ENCODE measurements at places on chromosomes 3 and 15.
A peak's percentile ranks its signal among the peaks of the same experiment; 100 is the strongest.

DNA sequence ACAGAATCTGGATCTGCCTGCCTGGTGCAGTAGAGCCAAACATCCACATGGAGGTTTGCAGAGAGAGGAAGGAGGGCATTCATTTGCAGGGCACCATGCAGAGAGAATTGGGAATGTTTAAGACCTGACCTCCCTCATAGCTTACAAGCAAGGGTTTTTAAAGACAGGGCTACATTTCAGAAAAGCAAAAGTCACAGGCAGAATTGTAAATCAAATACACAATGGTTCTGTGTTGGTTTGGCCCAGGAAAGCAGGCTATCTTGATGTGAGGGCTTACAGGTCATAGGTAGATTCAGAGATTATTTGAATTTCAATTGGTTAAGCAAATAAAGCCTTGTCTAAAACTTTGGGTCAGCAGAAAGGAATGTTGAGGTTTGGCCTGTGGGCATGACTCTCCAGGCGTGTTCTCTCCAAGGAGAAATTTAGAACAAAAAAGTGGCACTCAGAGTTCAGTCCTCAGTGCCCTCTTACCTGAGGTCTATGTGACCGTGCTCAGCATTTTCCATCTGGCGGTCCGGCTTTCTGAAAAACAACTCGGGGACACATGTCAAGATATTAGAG lies 91.5 kb downstream of the CD47 start:
- no peak for DNase-seq

DNA sequence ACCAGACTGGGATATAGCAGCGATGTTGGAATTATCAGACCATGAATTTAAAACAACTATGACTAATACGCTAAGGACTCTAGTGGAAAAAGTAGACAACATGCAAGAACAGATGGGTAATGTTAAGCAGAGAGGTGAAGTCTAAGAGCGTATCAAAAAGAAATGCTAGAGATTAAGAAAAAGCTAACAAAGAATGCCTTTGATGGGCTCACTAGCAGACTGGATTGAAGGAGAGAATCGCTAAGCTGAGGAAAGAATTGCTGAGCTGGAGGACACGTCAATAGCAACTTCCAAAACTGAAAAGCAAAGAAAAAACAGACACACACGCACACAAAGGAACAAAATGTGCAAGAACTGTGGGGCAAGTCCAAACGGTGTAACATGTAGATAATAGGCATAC lies 20.0 kb upstream of the CMTM6 start:
- DNase-seq: no peak

DNA sequence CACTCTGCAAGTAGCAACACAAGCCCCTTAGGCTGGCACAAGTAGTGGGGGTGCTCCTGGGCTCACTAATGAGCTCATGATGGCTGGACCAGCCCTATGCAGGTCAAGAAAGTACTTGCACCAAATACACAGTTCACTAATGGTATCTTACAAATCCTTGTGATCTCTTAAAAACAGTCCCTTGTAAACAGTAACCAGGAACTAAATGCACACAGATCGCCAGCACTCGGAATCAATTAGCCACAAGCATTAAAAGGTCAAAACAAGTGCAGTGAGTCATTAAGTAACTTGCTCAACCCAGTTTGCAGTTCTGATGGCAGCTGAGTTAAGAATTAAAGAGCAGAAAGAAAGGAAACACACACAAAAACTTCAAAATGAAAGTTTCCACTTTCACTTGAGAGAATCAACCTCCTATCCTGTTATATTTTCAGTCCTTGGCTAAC lies 43.2 kb downstream of the ARHGEF3 start:
- peak; percentile 53 for DNase-seq

DNA sequence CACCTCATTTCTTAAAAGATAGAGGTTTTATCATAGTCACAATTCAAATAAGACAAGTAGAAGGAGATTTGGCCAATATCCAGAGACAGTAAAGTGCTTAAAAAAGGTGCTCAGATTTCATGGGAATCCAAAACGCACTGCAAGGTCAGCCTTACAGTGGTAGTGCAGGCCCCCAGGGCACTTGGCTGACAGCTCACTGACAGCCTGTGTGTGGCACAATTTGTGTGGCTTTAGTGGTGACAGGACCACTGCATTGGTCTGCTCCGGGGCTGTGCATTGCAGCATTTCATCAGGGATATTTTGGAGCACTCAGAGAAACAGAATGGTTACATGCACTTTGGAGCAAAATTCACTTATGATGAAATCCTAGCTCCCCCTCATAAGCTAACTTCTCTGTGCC lies 544.3 kb downstream of the NTRK3 start:
- no peak for DNase-seq

- no peak for DNase-seq
Measured at GRCh38 chr3:167851749-167852148, 116.2 kb downstream of the SERPINI1 start.

DNA sequence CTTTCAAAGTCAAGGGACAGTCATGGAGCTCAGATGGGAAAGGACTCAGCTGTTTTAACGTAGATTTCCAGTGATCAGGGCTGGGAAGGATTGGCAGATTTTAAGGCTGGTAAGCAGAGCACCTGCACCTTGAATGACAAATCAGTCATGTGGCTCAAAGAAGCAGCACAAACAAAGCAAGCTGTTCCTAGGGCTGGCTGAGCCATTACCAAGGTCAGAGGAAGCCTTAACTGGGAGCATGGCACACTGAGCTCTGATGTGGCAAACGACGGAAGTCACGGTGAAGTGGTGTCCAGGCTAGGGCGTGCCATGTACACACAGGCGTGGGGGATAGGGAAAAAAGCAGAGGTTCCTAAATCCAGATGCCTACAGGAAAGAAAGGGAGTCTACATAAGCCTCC lies 84.6 kb upstream of the PFN2 start:
- no peak for DNase-seq

DNA sequence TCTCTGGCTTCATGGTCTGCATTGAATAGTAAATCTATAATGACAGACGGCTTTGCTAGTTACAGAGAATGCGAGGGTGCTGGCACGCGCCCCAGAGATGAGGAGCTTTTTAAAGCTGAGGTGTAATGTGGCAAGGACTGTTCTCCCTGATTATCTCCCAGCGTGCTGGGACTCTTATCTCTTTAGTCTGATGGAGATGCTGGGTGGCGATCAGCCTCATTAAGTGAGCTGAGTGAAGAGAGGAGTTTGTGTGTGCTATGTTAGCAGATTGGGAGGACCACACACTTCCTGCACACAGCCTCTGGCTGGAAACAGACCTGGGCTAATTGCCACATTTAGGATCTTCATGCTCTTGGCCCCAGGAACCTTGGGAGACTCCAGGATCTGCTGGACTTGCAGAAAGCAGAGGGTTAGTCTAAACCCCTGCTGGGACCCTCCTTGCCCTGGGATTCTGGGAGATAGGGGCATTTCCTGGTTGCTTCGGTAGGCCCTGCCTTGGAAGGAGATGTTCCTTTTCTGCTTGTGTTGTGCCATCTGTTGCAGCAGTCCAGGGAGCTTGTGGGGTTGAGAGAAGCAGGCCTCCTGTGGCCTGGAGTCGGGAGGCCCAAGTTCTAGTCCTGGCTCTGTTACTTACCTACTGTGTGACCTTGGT lies 15.0 kb downstream of the PDIA5 start:
- no peak for DNase-seq

DNA sequence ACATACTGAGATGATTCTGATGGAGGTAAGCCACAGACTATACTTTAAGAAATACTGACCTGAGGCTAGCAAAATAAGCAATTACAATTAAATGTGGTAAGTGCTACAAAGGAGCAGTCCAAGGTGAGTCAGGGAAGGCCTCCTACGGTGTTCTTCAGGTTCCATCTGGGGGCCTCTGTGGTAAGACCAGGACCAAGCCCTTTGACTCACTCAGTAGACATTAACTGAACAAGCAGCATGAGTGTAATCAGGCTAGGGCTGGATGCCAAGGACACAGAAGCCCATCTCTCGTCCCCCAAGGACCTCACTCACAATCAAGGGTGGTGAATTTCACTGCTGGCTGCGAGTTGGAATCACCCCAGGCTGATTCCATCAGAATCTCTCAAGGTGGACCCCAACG lies 37.3 kb downstream of the DZIP1L start:
- DNase-seq: no peak

DNA sequence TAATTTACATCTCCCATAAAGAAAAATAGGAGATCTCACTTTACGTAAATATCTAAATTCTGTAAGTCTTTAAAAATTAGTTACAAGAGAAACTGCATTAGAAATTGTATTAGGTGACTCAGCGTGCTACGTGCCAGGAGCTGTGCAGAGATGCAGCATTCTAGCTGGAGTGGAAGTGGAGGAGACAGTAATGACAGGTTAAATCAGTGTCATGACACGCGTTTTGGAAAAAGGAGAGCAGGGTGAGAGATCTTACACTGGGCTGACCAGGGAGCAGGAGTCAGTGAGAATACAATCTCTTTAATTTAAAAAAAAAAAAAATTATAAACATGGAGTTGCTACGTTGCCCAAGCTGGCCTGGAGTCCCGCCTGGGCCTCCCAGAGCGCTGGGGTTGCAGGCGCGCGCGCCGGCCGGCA lies 635 bp downstream of the TUBGCP5 start:
- no peak for DNase-seq

GRCh38 chr3:41369838-41370237 lies 170.5 kb downstream of the CTNNB1 start:
- no peak for DNase-seq

DNA sequence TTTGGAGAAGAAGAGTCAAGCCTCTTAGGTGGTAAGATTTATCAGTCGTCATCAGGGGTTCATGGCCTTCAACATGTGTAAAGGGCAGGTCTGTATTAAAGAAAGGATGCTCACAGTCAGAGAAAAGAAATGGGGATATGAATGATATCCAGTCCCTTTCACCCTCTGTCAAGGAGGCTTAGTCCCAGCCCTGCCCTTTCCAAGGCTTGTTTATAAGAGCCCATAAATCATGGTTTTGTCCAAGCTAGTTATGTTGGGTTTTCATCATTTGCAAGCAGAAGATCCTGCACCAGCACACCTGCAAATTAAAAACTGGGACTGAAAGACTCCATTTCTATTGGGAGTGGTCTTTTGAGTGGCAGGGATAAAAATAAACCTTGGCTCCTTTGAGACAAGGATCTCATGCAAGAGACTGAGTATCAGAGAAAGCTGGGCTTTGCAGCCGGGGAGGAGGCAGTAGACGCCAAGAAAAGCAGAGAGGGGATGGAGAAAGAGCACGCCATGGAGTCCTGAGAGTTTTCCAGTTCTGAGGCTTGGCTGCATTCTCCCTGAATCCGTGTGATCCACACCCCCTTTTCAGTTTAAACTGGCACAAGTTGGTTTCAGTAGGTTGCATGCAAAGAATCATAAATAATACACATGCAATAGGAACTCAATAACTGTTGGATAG lies 12.6 kb upstream of the PDIA5 start:
- no peak for DNase-seq

GRCh38 chr3:194307849-194308248 lies 43.3 kb downstream of the CPN2 start:
- DNase-seq: no peak

GRCh38 chr3:194262176-194262924 lies 88.8 kb downstream of the CPN2 start:
- DNase-seq: no peak

DNA sequence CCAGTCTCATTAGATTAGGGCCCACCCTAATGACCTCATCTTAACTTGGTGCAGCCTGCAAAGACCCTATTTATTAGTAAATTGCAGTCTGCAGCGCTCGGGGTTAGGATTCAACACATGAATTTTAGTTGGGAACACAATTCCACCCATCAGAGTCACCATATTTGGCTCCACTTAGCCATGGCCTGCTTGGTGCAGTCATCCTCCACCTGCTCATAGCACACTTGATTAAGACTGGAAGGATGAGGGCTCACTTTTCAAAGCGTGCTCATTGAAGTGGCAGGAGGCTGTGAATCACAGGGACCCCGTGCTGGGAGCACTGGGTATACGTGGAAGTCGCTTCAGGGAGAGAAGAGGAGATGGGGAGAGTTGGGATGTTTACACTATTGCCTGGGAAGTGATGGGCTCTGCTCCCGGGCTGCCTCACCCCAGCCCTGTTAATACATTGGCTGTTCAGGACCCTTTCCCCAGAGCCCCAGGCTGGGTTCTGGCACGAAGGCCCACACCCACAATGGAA lies 68.2 kb downstream of the ASB7 start:
- no peak for DNase-seq

DNA sequence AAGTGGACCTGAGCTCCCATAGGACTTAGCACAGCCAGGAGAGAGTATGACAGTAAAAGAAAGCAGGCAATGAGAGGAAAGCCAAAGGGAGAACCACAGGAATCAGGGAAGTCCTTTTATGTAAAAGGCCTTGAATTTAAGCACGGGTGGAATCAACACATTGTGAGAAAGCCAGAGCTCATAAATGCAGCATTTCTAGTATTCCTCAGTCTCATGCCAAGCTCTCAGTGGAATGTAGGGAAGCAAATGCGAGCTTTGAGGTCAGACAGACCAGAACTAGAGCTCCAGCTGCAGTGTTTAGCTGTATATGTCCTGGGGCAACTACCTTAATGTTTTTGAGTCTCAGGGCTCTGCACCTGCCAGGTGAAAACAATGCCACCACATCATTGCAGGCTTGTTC lies 132.1 kb upstream of the TRIM42 start:
- DNase-seq: no peak

- DNase-seq: no peak
Measured at GRCh38 chr3:145739926-145740325, 421.1 kb downstream of the PLOD2 start.

DNA sequence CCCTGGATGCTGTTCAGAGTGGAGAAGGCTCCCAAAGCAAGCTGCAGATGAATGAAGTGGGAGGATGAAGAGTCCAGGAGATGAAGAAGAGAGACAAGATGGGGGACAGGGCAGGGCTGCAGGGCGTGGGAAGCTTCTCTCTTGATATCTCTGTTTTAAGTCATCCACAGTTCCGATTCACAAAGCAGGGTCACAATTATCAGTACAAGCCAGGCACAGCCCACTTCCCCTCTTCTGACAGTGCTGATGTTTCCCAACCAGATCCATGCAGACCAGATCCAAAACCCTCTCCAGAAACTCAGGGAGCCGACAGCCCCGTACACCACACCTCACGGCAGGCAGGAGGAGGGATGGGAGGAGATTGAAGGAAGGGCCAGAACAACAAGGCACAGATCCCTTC lies 31.1 kb downstream of the NTRK3 start:
- no peak for DNase-seq

DNA sequence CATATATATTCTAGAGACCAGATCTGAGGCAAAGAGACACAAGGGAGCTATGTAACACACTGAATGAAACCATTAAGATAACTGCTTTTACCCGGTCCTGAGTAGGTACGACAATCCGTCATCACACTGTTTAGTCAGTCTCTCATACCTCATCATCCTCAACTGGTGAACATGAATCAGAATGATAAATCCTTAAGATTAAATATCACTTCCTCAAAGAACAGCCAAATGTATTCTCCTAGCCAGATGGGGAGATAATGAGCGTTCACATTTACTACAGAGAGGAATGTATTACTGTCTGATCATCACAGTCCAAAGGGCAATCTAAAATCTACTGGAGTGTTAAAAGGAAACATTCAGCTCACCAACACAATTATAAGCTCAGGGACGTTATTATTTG lies 319.4 kb upstream of the STAC start:
- DNase-seq: no peak

GRCh38 chr3:68242606-68243005 lies 588.2 kb upstream of the SUCLG2 start:
- DNase-seq: no peak

- no peak for DNase-seq
Measured at GRCh38 chr3:25000971-25001591, 427.0 kb upstream of the RARB start.

- peak; percentile 51 for DNase-seq
Measured at GRCh38 chr3:71129611-71130431, 453.7 kb downstream of the FOXP1 start.
